ENCODE measurements at places on chromosomes 11 and 22. TPM values are rescaled to one million over a fixed set of nuclear protein-coding genes. Genes with fewer than 3 reads are reported as not detected.

- no peak for DNase-seq
Measured at GRCh38 chr11:37483761-37484160, 885.7 kb upstream of the RAG2 start.

GRCh38 chr11:33893711-33894397 lies 2.0 kb upstream of the LMO2 start:
- no peak for DNase-seq

DNA sequence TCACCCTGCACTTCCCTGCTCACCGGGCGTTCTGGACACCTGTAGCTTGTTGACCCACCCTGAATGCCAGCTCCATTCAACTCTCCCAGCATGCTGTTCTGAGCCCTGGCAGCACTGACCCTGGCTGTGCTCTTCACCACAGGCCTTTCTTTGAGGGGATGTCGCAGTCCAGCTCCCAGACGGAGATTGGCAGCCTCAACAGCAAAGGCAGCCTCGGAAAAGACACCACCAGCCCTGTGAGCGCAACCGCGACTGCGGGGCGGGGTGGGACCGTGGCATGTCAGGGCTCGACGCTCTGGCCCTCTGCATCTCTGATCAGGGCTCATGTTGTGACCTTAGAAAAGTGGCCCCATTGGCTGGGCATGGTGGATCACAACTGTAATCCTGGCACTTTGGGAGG lies 47.4 kb upstream of the RAB1B start:
- no peak for DNase-seq

DNA sequence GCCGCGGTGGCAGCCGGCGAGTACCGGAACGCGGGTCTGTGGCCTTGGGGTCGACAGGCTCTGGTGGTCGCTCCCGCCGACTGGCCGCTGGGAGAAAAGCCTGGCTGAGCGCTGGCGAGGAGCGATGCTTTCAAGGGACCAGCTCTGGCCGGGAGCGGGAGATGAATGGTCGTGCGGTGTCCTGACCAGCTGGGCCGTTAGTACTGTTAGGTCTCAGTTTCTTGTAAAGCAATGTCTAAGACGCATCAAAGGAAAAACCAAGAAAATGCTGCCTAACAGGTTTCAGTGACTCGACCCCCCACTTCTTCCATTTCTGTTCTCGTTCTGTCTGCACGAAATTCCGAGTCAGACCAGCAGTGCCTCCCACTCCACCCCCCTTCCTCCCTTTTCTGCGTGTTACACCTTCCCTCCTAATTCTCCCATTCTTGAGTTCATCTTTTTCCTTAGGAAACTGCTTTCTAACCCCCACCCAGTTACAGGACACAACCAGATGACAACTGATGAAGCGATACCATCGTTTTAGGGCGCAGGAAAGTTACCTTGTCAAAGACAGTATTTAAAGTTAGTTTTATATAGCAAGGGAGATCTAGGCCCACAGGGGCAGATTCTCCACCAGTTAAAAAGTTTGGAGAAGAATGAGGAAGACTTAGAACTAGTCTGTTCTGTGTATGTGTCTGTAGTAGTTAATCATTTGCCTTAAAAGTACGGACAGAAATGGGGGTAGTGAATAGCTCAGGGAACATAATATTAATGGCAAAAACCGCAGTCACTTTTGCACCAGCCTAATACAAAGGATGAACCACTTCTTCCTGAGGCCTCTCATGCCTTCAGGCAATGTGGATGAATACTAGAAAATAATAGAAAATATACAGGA lies 1.0 kb downstream of the CUL5 start:
- peak; percentile 4 for DNase-seq

DNA sequence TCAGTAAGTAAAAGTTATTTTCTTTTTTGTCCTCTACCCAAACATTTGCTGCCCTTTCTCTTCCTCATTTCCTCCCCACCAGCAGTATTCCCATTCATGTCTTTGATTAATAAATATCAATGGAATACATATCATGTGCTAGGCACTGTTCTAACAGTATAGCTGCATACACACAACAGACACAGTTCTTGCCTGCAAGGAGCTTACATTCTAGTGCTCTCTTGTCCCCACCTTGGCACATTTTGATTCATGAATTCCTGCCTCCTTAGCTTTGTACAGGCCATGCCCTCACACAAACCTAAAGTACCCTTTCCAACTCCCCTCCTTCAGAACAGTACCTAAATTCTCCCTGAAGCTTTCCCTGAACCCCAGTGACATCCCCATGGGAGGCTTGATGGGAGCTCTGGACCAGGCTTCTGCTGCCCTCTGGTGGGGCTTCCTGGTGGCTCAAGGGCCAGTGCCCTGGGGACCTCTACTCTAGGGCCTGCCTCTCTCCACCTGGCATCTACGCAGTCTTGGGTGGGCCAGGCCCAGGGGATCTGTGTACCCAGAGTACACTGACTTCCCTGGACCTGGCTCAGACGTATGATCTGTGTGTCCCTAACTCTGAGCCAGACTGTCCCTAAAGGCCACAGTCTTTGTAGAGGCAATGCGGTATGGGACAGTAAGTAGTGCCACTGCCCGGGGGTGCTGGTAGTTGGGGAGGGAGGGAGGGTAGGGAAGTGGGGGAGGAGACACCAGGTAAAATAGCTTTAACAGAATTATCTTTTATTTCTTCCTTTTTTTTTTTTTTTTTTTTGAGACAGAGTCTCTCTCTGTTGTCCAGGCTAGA lies 14.1 kb downstream of the RPS13 start:
- peak; percentile 17 for DNase-seq

- no peak for DNase-seq
Measured at GRCh38 chr11:14022821-14023220, 60.3 kb downstream of the SPON1 start.

- DNase-seq: peak; percentile 60
Measured at GRCh38 chr11:106249617-106250239, 172.3 kb downstream of the AASDHPPT start.

DNA sequence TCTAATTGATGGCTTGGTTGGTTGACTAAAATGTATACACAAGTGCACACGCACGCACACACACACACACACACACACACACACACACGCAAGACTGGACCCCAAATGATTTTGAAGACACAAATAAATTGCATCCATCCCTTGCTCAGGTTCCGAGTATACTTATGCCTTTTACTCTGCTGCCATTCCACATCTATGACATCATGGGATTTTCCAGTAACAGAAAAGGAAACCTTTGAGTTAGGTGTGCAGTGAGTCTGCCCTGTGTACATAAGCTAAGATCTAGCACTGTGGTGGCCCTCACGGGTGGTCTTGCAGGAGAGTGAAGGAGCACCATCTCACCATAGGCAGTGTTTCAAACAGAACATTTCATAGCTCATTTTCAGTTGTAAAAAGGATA lies 20.5 kb upstream of the LARGE1 start:
- DNase-seq: no peak

GRCh38 chr11:88849368-88849767 lies 216.4 kb downstream of the GRM5 start:
- no peak for DNase-seq

- peak; percentile 36 for DNase-seq
Measured at GRCh38 chr11:72226701-72227100, 2.1 kb downstream of the INPPL1 start.

DNA sequence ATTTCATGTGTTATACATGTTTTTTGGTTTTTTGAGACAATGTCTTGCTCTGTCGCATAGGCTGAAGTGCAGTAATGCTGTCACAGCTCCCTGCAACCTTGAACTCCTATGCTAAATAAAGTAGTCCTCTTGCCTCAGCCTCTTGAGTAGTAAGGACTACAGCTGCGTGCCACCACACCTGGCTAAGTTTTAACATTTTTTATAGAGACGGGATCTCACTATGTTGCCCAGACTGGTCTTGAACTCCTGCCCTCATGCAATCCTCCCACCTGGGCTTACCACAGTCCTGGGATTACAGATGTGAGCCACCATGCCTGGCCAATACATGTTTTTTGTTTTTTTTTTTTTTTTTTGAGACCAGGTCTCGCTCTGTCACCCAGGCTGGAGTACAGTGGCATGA lies 33.9 kb downstream of the SWAP70 start:
- DNase-seq: no peak

GRCh38 chr11:86687185-86687778 lies 14.9 kb upstream of the ME3 start:
- DNase-seq: no peak

- DNase-seq: no peak
Measured at GRCh38 chr11:33027846-33028536, 11.4 kb upstream of the TCP11L1 start.

DNA sequence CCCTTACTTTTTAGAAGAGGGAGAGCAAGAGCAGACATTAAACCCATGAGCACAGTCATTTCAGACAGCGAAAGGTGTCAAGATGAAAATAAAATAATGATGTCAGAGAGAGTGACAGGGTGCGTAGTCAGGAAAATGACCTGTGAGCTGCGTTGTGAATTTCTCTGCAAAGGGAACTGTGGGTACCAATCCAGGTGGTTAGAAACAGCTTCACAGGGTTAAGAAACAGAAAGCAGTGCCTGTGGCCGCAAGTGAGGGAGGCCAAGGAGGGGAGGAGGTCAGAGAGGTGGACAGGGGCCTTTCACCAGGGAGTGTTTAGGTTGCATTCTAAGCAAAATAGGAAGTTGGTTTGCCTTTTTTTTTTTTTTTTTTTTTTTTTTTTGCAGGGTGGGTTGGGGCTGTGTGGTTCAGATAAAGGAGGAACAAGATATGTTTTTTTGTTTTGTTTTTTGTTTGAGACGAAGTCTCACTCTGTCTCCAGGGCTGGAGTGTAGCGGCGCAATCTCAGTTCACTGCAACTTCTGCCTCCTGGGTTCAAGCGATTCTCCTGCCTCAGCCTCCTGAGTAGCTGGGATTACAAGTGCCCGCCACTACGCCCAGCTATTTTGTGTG lies 7.9 kb downstream of the TIGD3 start:
- no peak for DNase-seq

DNA sequence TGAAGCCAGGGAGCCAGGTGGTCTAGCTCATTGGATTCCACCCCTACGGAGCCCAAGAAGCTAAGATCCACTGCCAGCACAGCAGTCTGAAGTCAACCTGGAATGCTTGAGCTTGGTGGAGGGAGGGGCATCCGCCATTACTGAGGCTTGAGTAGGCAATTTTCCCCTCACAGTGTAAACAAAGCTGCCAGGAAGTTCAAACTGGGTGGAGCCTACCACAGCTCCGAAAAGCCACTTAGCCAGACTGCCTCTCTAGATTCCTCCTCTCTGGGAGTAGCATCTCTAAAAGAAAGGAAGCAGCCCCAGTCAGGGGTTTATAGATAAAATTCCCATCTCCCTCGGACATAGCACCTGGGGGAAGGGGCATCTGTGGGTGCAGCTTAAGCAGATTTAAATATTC lies 620.3 kb downstream of the NELL1 start:
- DNase-seq: no peak

The DSCAML1 gene
- 12.1 TPM for polyA plus RNA-seq

The SYT9 gene
- polyA plus RNA-seq: 15.5 TPM

The C11orf68 gene
- polyA plus RNA-seq: 66.2 TPM

The GNG3 gene
- polyA plus RNA-seq: 295 TPM

The PRR33 gene
- 0.21 TPM for polyA plus RNA-seq

The LIF gene
- polyA plus RNA-seq: 0.46 TPM

The ADORA2A gene
- polyA plus RNA-seq: 20.9 TPM

The TCN2 gene
- 37.8 TPM for polyA plus RNA-seq
